T-helper 17 cell (primary cell): ENCODE measurements at places on chromosomes 4 and X.

GRCh38 chr4:83996254-83996653 is 460.3 kb downstream of the GPAT3 start:
- no peak for DNase-seq

DNA sequence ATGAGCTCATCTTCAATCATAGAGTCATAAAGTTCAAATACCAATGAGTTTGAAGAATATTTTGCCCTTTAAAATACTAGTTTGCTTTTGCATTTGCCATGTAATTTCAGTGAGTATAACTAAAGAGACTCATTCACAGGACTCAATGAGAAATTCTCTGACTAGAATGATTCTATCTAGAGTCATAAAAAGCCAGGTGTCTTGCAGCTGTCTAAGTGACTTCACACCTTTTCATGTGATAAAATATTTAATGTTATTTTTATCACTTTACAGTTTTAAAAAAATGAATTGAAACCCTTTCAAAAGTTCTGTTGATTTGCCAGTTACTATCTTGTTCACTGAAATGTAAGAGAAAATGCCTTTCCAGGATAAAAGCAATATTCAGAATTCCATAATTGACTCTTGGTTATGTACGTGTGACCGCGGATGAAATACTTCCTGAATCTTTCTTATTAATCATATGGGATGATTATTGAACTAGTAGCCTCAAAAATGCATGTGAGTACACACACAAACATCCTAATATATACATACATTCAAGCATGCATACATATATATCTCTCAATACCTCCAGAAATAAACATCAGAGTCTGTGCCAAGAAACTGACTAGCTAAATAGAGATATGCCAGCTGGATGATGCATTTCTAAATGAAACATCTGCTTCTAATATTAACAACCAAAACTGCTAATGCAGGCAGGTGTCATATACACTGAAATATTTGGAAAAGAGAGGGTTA is 87.0 kb downstream of the GABRB1 start:
- DNase-seq: no peak

DNA sequence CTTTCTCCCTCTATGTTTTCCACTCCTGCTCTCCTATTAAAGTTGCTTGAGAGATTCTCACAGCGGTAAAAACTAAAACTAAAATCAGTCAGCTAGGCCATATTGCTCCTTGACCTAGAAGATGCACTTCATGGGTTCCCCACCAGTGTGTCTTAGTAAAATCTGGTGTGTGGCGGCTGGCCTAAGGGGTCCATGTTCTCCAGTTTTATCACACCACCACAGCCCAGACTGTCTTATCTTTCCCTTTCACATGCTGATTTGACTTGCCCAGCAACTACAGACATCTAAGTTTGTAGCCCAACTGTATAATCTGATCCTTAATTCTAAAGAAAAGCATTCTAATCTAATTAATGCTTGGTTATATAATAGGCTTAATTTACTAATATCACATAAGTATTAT is 68.0 kb downstream of the ATP8A1 start:
- DNase-seq: no peak

GRCh38 chr4:94354474-94354896 is 11.8 kb upstream of the HPGDS start:
- no peak for DNase-seq

DNA sequence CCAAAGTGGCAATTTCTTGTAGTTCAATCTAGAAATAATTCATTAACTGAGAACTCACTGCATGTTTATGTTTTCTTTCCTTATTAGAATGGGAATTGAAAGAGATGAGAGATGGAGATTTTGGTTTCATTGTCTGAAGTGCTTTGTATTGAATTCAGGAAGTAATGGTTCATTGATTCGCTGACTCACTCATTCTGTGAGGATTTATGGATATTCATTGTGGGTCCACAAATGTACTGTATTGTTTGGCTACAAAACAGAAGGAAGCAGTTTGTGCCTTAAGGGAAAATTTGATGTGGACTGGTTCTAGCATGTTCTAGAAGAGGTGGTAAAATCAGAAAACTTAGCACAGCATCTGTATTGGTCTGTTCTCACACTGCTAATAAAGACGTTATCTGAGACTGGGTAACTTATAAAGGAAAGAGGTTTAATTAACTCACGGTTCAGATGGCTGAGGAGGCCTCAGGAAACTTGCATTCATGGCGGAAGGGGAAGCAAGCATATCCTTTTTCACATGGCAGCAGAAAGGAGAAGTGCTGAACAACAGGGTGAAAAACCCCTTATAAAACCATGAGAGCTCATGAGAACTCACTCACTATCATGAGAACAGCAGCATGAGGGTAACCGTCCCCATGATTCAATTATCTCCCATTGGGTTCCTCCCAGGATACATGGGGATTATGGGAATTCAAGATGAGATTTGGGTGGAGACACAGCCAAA is 132.3 kb upstream of the VCX3A start:
- no peak for DNase-seq
